ENCODE measurements at places on chromosomes 11 and 22.

DNA sequence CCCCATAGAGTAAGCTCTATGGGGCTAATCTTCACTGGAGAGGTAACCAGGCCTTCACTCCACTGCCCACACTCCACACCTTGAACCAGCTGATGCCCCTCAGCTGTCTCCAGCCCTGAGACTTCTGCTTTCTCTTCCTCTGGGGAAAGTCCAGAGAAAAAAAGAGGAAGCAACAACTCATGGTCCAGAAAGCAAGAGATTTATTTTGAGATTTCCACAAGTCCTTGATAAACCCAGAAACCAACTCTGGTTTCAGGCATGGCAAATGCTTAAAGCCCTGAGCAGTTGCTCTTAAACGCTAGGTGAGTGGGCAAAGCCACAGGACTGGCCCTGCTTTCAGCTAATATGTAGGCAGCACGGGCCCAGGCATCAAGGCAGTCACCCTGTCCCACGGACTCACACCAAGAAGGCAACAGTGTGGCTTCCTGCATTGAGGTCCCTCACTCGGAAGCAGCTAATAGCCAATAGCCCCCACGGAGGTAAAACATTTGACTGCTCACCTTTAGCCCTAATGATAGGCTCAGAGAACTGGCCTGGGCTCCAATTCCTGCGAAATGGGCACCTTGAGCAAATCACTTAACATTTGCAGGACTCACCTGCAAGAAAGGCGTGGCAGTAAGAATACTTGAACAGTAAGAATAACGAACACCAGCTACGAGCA lies 4.3 kb downstream of the CYB561A3 start:
- peaks cover 12% of the 10 kb centered on the region for H3K36me3 ChIP-seq
- DNase-seq: no peak
- no peaks in the 10 kb centered on the region for H3K27me3 ChIP-seq
- no peak overlapping the region for H3K27ac ChIP-seq

GRCh38 chr11:132028380-132029240 lies 658.2 kb downstream of the NTM start:
- DNase-seq: no peak
- H3K36me3 ChIP-seq: no peaks in the 10 kb centered on the region
- H3K4me3 ChIP-seq: no peak overlapping the region
- no peaks in the 10 kb centered on the region for H3K4me1 ChIP-seq
- H3K27me3 ChIP-seq: no peaks in the 10 kb centered on the region

- H3K4me3 ChIP-seq: no peak within 1 kb of the TSS
- H3K27ac ChIP-seq: no peak within 1 kb of the TSS
- no peak for DNase-seq
- no peaks in the 10 kb centered on the region for H3K36me3 ChIP-seq
- H3K27me3 ChIP-seq: no peaks in the 10 kb centered on the region
These were observed at the start of gene HTR3A for GRCh38 chr11:113974741-113975470. Gene HTR3A, plus strand, starts transcription at chr11:113975108. Its CDS starts 218 bp downstream, at chr11:113975326.

DNA sequence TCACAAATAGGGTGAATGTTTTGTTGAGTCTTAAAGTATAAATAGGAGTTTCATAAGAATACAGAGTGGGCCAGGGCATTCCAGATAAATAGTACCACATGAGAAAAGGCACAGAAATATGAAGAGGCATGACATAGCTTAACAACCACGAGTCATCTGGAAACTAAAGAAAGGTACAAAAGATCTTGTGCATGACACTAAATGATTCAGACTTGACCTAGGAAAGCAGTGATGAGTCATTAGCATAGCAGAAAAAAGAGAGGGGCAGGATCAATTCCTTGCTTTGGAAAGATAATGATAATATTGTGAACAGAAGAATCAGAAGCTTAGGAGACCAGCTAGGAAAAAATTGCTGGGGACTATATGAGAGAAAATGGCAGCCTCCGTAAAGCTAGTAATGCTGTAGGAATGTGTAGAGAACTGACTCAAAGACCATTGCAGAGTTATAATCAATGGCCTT lies 47.6 kb upstream of the FIBIN start:
- no peaks in the 10 kb centered on the region for H3K27me3 ChIP-seq
- no peak overlapping the region for H3K4me3 ChIP-seq
- H3K36me3 ChIP-seq: no peaks in the 10 kb centered on the region
- no peaks in the 10 kb centered on the region for H3K4me1 ChIP-seq
- DNase-seq: no peak
- H3K27ac ChIP-seq: no peak overlapping the region

GRCh38 chr11:70644343-70645060 lies 246.2 kb downstream of the CTTN start:
- H3K36me3 ChIP-seq: no peaks in the 10 kb centered on the region
- no peaks in the 10 kb centered on the region for H3K27me3 ChIP-seq
- H3K4me1 ChIP-seq: no peaks in the 10 kb centered on the region
- DNase-seq: no peak

DNA sequence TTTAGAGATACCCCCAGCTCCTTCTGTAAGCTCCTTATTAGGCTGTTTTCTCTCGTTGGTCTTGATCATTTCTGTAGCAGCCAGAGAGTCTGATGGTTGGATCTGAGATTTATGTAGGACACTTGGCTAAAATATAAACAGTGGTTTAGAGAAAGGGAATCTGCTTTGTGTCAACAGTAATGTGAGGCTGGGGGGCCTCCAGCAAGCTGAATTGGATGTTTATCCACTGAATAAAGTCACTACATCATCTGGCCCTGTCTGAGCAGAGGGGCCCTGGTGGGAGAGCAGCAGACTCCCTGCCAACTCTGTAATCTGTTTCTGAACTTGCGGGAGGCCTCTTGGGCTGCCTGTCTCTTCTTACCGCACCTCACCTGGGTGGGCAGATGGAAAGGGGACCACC lies 328.5 kb upstream of the PLET1 start:
- no peaks in the 10 kb centered on the region for H3K36me3 ChIP-seq
- H3K27ac ChIP-seq: no peak overlapping the region
- no peak for DNase-seq
- no peak overlapping the region for H3K4me3 ChIP-seq

- H3K27ac ChIP-seq: no peak overlapping the region
- no peaks in the 10 kb centered on the region for H3K36me3 ChIP-seq
- H3K27me3 ChIP-seq: no peaks in the 10 kb centered on the region
- H3K4me3 ChIP-seq: no peak overlapping the region
- no peak for DNase-seq
- H3K4me1 ChIP-seq: peaks cover 22% of the 10 kb centered on the region
These were observed 92.5 kb upstream of the PRDM11 start for GRCh38 chr11:45053736-45054446.

- DNase-seq: no peak
- no peaks in the 10 kb centered on the region for H3K27me3 ChIP-seq
- H3K36me3 ChIP-seq: no peaks in the 10 kb centered on the region
These were observed 30.0 kb downstream of the EIF3M start for GRCh38 chr11:32613500-32614151.

- DNase-seq: no peak
- H3K36me3 ChIP-seq: no peaks in the 10 kb centered on the region
- no peak overlapping the region for H3K27ac ChIP-seq
- no peaks in the 10 kb centered on the region for H3K4me1 ChIP-seq
- H3K4me3 ChIP-seq: no peak overlapping the region
These were observed 257.7 kb upstream of the NARS2 start for GRCh38 chr11:78832226-78832947.

DNA sequence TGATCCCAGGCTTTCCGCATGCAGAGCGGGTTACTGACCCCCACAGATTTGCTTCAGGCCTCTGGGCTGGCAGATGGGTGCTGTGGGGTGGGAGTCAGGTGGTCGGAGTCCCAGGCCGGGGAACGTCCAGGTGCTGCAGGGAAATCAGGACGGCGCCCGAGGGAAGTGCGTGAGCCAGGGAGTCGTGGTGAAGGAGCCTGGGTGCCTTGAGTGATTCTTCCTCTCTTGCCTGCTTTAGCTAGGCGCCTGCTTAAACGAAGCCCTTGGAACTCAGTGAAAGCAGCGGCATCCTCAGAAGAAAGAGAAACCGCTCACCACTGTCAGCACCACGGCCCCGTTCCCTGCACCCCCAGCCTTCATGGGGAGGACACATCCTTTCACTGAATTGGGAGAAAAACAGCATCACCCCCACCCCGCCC lies 455.6 kb downstream of the BRD1 start:
- no peaks in the 10 kb centered on the region for H3K4me1 ChIP-seq
- no peak for DNase-seq
- no peak overlapping the region for H3K27ac ChIP-seq
- no peak overlapping the region for H3K4me3 ChIP-seq
- H3K36me3 ChIP-seq: no peaks in the 10 kb centered on the region

DNA sequence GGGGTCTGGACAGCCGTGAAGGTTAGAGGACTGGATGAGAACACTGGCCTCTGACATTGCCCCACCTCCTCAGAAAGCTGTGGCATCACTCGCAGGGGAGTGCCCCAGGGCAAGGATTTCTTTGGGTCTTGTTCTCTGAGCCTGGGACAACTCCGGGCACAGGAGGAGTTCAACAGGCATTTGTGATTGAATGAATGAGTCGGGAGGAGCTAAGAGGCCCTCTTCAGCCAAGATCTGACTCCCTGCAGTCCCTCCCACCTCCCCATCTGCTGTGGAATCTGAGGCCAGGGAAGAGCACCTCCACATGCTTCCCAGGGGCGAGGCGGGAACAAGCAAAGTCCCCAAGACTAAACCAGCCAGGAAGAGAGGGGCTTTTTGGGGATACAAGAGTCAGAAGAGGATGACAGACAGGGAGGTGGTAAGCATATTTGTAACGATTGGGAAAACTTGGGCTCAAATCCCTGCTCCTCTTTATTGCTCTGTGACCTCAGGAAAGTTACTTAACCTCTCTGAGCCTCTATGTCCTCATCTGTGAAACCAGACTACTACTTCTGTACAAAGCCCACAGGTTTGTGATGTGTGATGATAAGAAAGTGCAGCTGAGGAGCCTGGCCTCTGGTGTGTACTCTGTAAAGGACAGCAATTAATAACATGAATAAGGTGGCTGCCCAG lies 6.4 kb downstream of the TP53I11 start:
- H3K36me3 ChIP-seq: no peaks in the 10 kb centered on the region
- H3K27me3 ChIP-seq: peaks cover 7% of the 10 kb centered on the region
- no peak overlapping the region for H3K27ac ChIP-seq
- peaks cover 6% of the 10 kb centered on the region for H3K4me1 ChIP-seq
- DNase-seq: no peak
- no peak overlapping the region for H3K4me3 ChIP-seq

- H3K4me3 ChIP-seq: no peak overlapping the region
- no peak for DNase-seq
- H3K4me1 ChIP-seq: no peaks in the 10 kb centered on the region
- H3K27me3 ChIP-seq: no peaks in the 10 kb centered on the region
- no peaks in the 10 kb centered on the region for H3K36me3 ChIP-seq
- no peak overlapping the region for H3K27ac ChIP-seq
These were observed 310.2 kb downstream of the DLG2 start for GRCh38 chr11:85316967-85317366.

- DNase-seq: no peak
- H3K4me1 ChIP-seq: no peaks in the 10 kb centered on the region
- no peak overlapping the region for H3K4me3 ChIP-seq
- H3K27me3 ChIP-seq: peaks cover 11% of the 10 kb centered on the region
These were observed 5.1 kb upstream of the SCARF2 start for GRCh38 chr22:20442485-20443284.

GRCh38 chr11:65260756-65261590 lies 789 bp upstream of the POLA2 start:
- H3K36me3 ChIP-seq: peaks cover 3% of the 10 kb centered on the region
- H3K27me3 ChIP-seq: no peaks in the 10 kb centered on the region
- H3K27ac ChIP-seq: peak overlapping the region; percentile 88
- DNase-seq: no peak

GRCh38 chr11:128757235-128757711 lies 63.4 kb downstream of the FLI1 start:
- no peaks in the 10 kb centered on the region for H3K27me3 ChIP-seq
- peaks cover 50% of the 10 kb centered on the region for H3K4me1 ChIP-seq
- H3K27ac ChIP-seq: no peak overlapping the region
- no peak for DNase-seq

DNA sequence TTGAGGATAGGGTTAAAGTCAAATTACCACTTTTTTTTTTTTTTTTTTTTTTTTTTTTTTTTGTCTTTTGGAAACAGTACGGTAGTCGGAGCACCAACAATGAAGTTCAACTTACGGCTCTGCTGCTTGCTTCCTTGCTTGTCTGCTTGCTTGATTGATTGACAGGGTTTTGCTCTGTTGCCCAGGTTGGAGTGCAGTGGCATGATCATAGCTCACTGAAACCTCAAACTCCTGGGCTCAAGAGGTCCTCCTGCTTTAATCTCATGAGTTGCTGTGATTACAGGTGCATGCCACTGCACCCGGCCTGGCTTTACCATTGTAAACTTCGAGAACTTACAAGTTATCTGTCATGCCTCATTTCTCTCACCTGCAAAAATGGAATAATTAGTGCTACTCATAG lies 5.8 kb downstream of the SGSM3 start:
- DNase-seq: no peak
- peaks cover 18% of the 10 kb centered on the region for H3K4me1 ChIP-seq
- peaks cover 6% of the 10 kb centered on the region for H3K36me3 ChIP-seq
- H3K27me3 ChIP-seq: no peaks in the 10 kb centered on the region
- no peak overlapping the region for H3K27ac ChIP-seq

DNA sequence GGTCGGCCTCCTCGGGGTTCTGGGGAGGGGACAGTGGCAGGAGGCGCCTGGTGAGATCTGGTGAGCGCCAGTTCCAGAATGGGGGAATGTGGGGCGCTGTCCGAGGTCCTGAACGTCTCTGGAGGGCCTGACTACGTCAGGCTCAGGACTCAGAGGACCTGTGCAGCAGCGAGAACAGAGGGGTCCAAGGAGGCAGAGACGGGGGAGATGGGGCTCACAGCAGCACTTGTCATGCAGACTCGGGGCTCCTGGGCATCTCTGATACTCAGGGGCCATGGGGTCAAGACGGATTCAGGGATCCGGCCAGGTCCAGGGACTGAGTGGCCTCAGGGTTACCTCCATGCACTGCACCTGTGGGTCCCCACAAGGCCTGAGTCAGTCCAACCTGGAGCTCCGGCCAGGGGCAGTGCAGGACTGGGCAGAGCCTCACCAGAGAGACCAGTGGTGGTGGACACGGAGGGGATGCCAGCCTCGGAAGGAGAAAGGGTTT lies 92.2 kb downstream of the BRD1 start:
- H3K36me3 ChIP-seq: no peaks in the 10 kb centered on the region
- H3K27ac ChIP-seq: no peak overlapping the region
- peaks cover 13% of the 10 kb centered on the region for H3K4me1 ChIP-seq
- H3K4me3 ChIP-seq: no peak overlapping the region
- H3K27me3 ChIP-seq: no peaks in the 10 kb centered on the region

DNA sequence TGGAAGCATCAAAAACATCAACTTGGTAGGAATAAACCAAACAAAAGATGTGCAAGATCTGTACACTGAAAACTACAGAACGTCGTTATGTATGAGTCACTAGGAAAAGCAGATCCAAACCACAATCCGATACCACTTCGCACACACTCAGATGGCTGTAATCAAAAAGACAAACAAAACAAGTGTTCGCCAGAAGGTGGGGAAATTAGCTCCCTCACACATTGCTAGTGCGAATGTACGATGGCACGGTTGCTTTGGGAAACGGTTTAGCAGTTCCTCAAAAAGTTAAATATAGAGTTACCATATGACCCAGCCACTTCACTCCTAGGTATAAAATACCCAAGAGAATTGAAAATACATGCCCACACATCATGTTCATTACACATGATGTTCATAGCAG lies 14.8 kb upstream of the CARD10 start:
- H3K4me3 ChIP-seq: no peak overlapping the region
- peaks cover 10% of the 10 kb centered on the region for H3K4me1 ChIP-seq
- no peaks in the 10 kb centered on the region for H3K36me3 ChIP-seq
- DNase-seq: no peak
- no peak overlapping the region for H3K27ac ChIP-seq

- no peak overlapping the region for H3K27ac ChIP-seq
- H3K27me3 ChIP-seq: no peaks in the 10 kb centered on the region
- H3K4me3 ChIP-seq: no peak overlapping the region
- H3K4me1 ChIP-seq: no peaks in the 10 kb centered on the region
- DNase-seq: no peak
- H3K36me3 ChIP-seq: no peaks in the 10 kb centered on the region
These were observed 897.2 kb downstream of the TBC1D22A start for GRCh38 chr22:47659467-47660223.
